ENCODE measurements at places on chromosomes 2 and 18.

GRCh38 chr2:11500702-11501303, 33.0 kb upstream of the GREB1 start:
- H3K4me1 ChIP-seq, result peaks cover 4% of the 10 kb centered on the region
- no peak overlapping the region for H3K4me3 ChIP-seq
- H3K36me3 ChIP-seq, result no peaks in the 10 kb centered on the region
- DNase-seq, result no peak
- peaks cover 7% of the 10 kb centered on the region for H3K27me3 ChIP-seq
- H3K27ac ChIP-seq, result no peak overlapping the region

GRCh38 chr2:71151620-71152019, 21.2 kb downstream of the MPHOSPH10 start:
- peaks cover 40% of the 10 kb centered on the region for H3K36me3 ChIP-seq
- no peaks in the 10 kb centered on the region for H3K4me1 ChIP-seq
- peaks cover 9% of the 10 kb centered on the region for H3K27me3 ChIP-seq
- no peak for DNase-seq

DNA sequence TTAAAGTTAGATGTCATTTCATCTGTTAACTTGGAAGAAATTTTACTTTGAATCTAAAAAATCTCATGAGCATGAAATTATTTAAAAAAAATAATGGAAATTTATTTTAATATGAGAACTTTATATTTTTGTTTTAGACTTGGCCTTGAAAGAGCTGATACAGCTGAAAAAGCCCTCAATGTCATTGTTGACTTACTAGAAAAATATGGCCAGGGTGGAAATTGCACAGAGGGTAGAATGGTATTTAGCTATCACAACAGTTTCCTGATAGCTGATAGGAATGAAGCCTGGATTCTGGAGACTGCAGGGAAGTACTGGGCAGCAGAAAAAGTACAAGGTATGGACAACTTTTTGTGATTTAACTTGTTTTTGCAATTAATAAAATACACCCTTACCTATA, 5.3 kb downstream of the SCRN3 start:
- H3K4me1 ChIP-seq, result peaks cover under 1% of the 10 kb centered on the region
- no peak overlapping the region for H3K27ac ChIP-seq
- no peaks in the 10 kb centered on the region for H3K27me3 ChIP-seq
- no peak overlapping the region for H3K4me3 ChIP-seq
- DNase-seq, result no peak

- H3K4me3 ChIP-seq, result no peak overlapping the region
- H3K4me1 ChIP-seq, result peaks cover 6% of the 10 kb centered on the region
- H3K27ac ChIP-seq, result no peak overlapping the region
- no peaks in the 10 kb centered on the region for H3K27me3 ChIP-seq
- no peak for DNase-seq
- H3K36me3 ChIP-seq, result no peaks in the 10 kb centered on the region
These were observed 40.9 kb downstream of the MTHFD2 start for GRCh38 chr2:74239346-74239745.

DNA sequence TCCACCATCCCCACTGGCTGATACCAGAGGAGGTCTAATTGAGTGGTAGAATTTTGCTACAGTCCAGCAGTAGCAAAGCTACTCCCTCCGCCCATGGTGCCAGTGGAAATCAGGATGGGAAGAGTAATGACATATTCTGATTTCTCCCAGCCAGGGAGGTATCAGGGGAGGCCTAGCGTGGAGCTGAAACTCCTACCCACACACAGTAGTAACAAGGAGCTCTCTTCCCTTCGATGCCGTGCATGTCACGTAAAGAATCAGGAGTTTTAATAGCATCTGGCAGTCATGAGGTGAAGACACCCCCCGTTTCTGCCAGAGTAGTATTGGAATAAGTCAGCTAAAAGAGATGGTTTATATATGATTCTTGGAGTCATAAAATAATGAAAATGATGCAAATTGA, 786.8 kb upstream of the DDX18 start:
- H3K4me3 ChIP-seq, result no peak overlapping the region
- no peaks in the 10 kb centered on the region for H3K4me1 ChIP-seq
- no peak for DNase-seq

- DNase-seq, result no peak
- no peaks in the 10 kb centered on the region for H3K36me3 ChIP-seq
- H3K4me1 ChIP-seq, result no peaks in the 10 kb centered on the region
- no peaks in the 10 kb centered on the region for H3K27me3 ChIP-seq
These were observed 709.6 kb downstream of the SOCS6 start for GRCh38 chr18:70998490-70998889.

DNA sequence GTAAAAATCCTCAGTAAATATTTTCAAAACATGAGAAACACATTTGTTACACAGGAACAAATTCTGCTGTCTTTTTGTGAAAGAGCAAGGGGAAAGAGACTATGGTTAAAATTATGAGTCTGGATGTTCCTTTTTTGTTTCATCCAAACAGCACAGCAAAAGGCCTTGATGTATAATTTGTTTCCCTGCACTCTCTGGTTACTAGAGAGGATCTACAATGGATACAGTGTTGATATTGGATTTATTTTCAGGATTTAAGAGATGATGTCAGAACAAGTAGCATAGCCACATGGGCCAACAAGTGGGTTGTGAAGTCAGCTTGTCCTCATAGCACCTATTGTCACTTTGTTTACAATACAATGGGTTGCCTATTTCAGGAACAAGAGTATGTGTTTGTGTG, 11.3 kb upstream of the ERBB4 start:
- H3K4me3 ChIP-seq, result no peak overlapping the region
- no peak overlapping the region for H3K27ac ChIP-seq
- H3K4me1 ChIP-seq, result no peaks in the 10 kb centered on the region
- no peaks in the 10 kb centered on the region for H3K27me3 ChIP-seq

DNA sequence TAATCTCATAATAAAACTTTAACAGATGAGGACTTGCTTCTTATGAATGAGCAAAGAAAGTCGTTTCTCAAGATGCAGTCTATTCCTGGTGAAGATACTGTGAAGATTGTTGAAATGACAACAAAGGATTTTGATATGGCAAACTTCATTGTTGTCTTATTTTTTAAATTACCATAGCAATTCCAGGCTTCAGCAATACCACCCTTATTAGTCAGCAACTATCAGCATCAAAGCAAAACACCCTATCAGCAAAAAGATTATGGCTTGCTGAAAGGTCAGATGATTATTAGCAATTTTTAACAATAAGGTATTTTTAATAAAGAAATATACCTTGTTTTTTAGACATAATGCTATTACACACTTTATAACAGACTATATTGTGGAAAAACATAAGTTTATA, 88.3 kb downstream of the COL5A2 start:
- H3K4me1 ChIP-seq, result no peaks in the 10 kb centered on the region
- H3K27me3 ChIP-seq, result no peaks in the 10 kb centered on the region
- no peak for DNase-seq
- no peak overlapping the region for H3K4me3 ChIP-seq

GRCh38 chr2:118255301-118255700, 167.0 kb downstream of the INSIG2 start:
- H3K36me3 ChIP-seq, result no peaks in the 10 kb centered on the region
- no peaks in the 10 kb centered on the region for H3K27me3 ChIP-seq
- no peaks in the 10 kb centered on the region for H3K4me1 ChIP-seq
- no peak overlapping the region for H3K27ac ChIP-seq
- DNase-seq, result no peak
- H3K4me3 ChIP-seq, result no peak overlapping the region

GRCh38 chr2:61585383-61585782, 47.2 kb upstream of the XPO1 start:
- no peak overlapping the region for H3K27ac ChIP-seq
- H3K36me3 ChIP-seq, result no peaks in the 10 kb centered on the region
- no peak overlapping the region for H3K4me3 ChIP-seq
- no peak for DNase-seq
- no peaks in the 10 kb centered on the region for H3K4me1 ChIP-seq

GRCh38 chr2:145226901-145227300, 707.0 kb upstream of the ZEB2 start:
- no peaks in the 10 kb centered on the region for H3K4me1 ChIP-seq
- no peaks in the 10 kb centered on the region for H3K27me3 ChIP-seq
- H3K27ac ChIP-seq, result no peak overlapping the region
- H3K36me3 ChIP-seq, result no peaks in the 10 kb centered on the region

GRCh38 chr2:3214806-3215404, 162.7 kb downstream of the EIPR1 start:
- H3K4me1 ChIP-seq, result no peaks in the 10 kb centered on the region
- no peaks in the 10 kb centered on the region for H3K27me3 ChIP-seq
- H3K27ac ChIP-seq, result no peak overlapping the region
- DNase-seq, result no peak
- H3K4me3 ChIP-seq, result no peak overlapping the region
- peaks cover 14% of the 10 kb centered on the region for H3K36me3 ChIP-seq

- H3K4me3 ChIP-seq, result no peak overlapping the region
- H3K36me3 ChIP-seq, result no peaks in the 10 kb centered on the region
- H3K27ac ChIP-seq, result no peak overlapping the region
- peak; percentile 70 for DNase-seq
These were observed 2.8 kb upstream of the GAD1 start for GRCh38 chr2:170813611-170814532.

GRCh38 chr2:85665264-85665937, 2.6 kb downstream of the SFTPB start:
- H3K4me3 ChIP-seq, result no peak overlapping the region
- H3K36me3 ChIP-seq, result no peaks in the 10 kb centered on the region
- H3K27me3 ChIP-seq, result peaks cover 2% of the 10 kb centered on the region

DNA sequence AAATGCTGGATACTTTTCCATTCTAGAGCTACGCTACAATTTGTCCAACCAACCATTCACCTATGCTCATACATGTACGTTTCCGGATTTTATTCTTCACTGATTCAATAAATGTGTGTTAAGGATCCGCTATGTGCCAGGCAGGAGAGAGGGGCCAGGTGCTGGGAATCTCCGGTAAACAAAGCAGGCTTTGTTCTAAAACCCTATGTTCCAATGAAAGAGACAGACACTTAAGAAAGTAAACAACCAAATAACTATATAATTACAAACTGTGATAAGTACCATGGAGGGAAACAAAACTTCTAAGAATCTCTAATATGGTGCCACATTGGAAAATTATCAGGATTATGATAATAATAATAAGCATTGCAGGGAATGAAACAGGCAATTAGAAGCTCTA, 22.2 kb upstream of the POMC start:
- H3K36me3 ChIP-seq, result no peaks in the 10 kb centered on the region
- H3K27me3 ChIP-seq, result peaks cover 10% of the 10 kb centered on the region
- H3K27ac ChIP-seq, result no peak overlapping the region
- H3K4me1 ChIP-seq, result no peaks in the 10 kb centered on the region
- H3K4me3 ChIP-seq, result no peak overlapping the region

GRCh38 chr18:34809451-34810072, 99.5 kb downstream of the DTNA start:
- H3K36me3 ChIP-seq, result no peaks in the 10 kb centered on the region
- no peaks in the 10 kb centered on the region for H3K4me1 ChIP-seq
- no peaks in the 10 kb centered on the region for H3K27me3 ChIP-seq
- H3K27ac ChIP-seq, result no peak overlapping the region
- peak; percentile 41 for DNase-seq

DNA sequence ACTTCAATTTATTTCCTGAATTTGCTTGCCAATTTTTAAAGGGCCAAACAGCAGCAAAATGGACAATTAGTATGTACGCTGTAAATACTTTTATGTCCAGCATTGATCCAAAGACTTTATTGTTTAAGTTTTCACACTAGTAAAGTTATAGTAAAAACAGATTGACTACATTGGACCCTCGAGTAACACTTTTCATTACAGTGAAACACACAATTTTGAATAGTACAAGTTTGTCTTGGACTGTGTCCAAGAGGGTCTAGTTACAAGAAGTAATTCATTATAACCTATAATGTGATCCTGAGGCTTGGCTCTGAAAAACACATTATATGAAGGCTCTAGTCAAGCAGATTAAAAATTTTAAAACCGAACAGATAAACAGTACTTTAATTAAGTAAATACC, 11.4 kb upstream of the RBBP8 start:
- no peaks in the 10 kb centered on the region for H3K36me3 ChIP-seq
- no peaks in the 10 kb centered on the region for H3K27me3 ChIP-seq
- H3K4me1 ChIP-seq, result no peaks in the 10 kb centered on the region
- H3K4me3 ChIP-seq, result no peak overlapping the region
- no peak for DNase-seq
- no peak overlapping the region for H3K27ac ChIP-seq

DNA sequence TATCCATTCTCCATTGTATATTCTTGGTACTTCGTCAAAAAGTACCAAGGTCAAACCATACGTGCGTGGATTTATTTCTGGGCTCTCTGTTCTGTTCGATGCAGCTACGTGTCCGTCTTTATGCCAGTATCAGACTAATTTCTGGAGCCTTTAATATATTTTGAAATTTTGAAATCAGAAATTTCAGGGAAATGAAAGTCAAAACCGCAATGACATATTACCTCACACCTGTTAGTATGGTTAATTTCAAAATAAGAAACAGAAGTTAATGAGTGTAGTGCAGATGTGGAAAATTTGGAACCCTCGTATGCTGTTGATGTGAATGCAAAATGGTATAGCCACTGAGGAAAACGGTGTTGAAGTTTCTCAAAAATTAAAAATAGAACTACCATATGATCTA, 156.1 kb upstream of the TRIB2 start:
- no peak overlapping the region for H3K4me3 ChIP-seq
- no peaks in the 10 kb centered on the region for H3K36me3 ChIP-seq
- H3K4me1 ChIP-seq, result peaks cover 10% of the 10 kb centered on the region
- H3K27ac ChIP-seq, result no peak overlapping the region

DNA sequence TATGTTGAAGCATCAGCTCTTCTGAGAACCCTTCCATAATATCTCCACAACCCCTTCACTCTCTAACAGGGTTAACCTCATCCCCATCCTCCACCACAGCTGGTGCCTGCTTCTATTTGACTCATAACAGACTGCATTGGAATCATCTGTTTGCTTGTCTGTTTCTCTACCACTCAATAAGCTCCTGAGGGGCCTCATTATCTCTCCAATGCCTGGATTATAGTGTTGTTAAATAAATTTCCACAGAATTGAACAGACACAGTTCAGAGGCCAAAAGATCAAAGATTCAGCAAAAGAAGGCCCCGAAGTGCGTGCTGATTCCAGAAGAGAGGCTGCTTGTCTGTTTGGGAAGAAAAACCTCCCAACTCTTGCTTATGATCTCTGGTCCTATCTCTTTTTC, 33.7 kb upstream of the FAM98A start:
- H3K27ac ChIP-seq, result no peak overlapping the region
- H3K27me3 ChIP-seq, result no peaks in the 10 kb centered on the region
- no peaks in the 10 kb centered on the region for H3K36me3 ChIP-seq
- no peak overlapping the region for H3K4me3 ChIP-seq

GRCh38 chr2:199940373-199940772, 14.9 kb downstream of the TYW5 start:
- no peak overlapping the region for H3K4me3 ChIP-seq
- H3K36me3 ChIP-seq, result peaks cover 56% of the 10 kb centered on the region
- no peaks in the 10 kb centered on the region for H3K4me1 ChIP-seq
- no peaks in the 10 kb centered on the region for H3K27me3 ChIP-seq
- DNase-seq, result no peak

- no peaks in the 10 kb centered on the region for H3K27me3 ChIP-seq
- H3K4me3 ChIP-seq, result no peak overlapping the region
- H3K4me1 ChIP-seq, result no peaks in the 10 kb centered on the region
These were observed 185.6 kb downstream of the RIT2 start for GRCh38 chr18:42929857-42930256.

- H3K27ac ChIP-seq, result no peak overlapping the region
- DNase-seq, result no peak
- H3K4me1 ChIP-seq, result no peaks in the 10 kb centered on the region
- H3K27me3 ChIP-seq, result peaks cover 22% of the 10 kb centered on the region
- no peak overlapping the region for H3K4me3 ChIP-seq
These were observed 231.4 kb downstream of the FAM210A start for GRCh38 chr18:13494871-13495445.

- H3K4me1 ChIP-seq, result peaks cover 15% of the 10 kb centered on the region
- no peak overlapping the region for H3K4me3 ChIP-seq
- H3K27ac ChIP-seq, result no peak overlapping the region
These were observed 133.6 kb downstream of the PHLPP1 start for GRCh38 chr18:62848946-62849345.

- H3K4me3 ChIP-seq, result no peak overlapping the region
- peaks cover 29% of the 10 kb centered on the region for H3K27me3 ChIP-seq
- H3K4me1 ChIP-seq, result no peaks in the 10 kb centered on the region
- DNase-seq, result peak; percentile 56
- H3K27ac ChIP-seq, result no peak overlapping the region
These were observed 88.6 kb upstream of the BCL11A start for GRCh38 chr2:60641811-60642788.
